ENCODE measurements at places on chromosomes 13 and 19.
A peak's percentile ranks its signal among the peaks of the same experiment; 100 is the strongest.

DNA sequence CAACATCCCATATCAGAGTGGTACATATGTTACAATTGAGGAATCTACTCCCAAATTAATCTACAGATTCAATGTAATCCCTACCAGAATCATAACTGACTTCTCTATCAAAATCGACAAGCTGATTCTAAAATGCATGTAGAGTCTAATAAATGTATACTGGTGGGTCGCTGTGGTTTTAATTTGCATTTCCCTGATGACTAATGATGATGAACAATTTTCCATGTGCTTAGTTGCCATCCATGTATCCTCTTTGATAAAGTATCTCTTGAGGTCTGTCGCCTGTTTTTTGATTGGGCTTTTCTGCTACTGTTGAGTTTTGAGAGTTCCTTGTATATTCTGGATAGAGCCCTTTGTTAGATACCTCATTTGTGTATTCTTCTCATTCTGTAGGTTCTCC, 43.8 kb downstream of the KLF12 start:
- no peak for DNase-seq

DNA sequence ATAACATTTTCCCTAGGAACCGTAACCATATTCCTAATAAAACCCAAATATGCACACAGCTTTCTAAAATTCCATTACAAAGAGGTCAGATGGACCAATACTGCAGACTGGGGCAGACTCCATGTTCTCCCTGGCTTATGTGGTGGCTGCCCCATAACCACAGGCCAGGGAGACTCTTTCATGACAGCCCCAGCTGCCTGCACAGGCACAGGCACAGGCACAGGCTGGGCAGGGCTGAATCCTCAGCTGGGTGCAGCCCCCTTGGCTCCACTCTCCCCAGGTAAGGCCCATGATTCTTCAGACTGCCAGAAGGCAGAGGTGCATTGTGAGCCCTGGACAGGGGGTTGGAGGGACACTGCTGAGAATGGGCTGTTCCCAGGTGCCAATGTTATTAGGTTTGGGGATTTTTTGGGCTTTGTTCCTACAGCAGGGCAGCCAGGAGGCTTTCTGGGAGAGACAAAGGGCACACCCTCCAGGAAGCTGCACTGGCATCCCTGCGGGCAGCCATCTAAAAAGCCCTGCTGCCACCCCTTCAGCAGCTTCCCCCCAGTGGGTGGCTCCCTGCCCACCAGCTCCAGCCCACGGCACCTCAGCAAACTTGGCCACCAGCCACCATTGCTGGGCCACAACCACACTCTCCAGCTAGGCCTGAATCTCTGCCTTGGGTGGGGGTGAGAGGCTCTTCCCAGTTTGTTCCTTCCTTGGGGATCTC, 20.0 kb downstream of the DOCK9 start:
- no peak for DNase-seq

- no peak for DNase-seq
Measured at GRCh38 chr19:58513213-58513693, 1.5 kb upstream of the SLC27A5 start.

DNA sequence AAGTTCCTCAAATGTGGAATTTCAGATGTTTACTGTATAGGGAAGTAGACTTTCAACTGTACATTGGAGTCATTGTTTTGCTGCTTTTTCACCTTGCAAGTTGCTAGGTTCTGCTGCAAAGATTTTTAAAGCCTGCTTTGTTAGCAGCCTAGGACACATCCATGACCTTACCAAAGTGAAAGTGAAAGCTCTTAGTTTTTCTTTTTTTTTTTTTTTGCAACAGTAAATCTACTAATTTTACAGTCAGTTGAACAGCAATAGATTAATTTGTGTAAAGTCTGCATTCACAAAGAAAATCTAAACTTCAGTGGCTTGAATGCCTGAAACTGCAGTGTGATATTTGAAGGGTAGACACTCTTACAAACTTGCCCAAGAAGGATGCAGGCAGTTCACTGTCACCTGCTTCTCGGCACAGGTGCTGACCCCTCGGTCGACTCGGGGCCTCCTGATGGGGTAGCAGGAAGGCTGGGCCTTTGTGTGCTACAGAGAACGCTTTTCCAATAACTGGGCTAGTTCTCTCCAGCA, 5.0 kb upstream of the MTIF3 start:
- DNase-seq: no peak

- no peak for DNase-seq
Measured at GRCh38 chr19:50434525-50434924, 1.8 kb downstream of the MYBPC2 start.

- no peak for DNase-seq
Measured at GRCh38 chr19:17966550-17967256, at the start of gene KCNN1. Gene KCNN1 (plus strand): TSS chr19:17967107. CDS start chr19:17973889, 6,782 bp downstream.

GRCh38 chr19:13652810-13653590, 111.3 kb upstream of the MRI1 start:
- DNase-seq: no peak

- no peak for DNase-seq
Measured at GRCh38 chr13:113730831-113731191, 28.2 kb upstream of the TMEM255B start.

DNA sequence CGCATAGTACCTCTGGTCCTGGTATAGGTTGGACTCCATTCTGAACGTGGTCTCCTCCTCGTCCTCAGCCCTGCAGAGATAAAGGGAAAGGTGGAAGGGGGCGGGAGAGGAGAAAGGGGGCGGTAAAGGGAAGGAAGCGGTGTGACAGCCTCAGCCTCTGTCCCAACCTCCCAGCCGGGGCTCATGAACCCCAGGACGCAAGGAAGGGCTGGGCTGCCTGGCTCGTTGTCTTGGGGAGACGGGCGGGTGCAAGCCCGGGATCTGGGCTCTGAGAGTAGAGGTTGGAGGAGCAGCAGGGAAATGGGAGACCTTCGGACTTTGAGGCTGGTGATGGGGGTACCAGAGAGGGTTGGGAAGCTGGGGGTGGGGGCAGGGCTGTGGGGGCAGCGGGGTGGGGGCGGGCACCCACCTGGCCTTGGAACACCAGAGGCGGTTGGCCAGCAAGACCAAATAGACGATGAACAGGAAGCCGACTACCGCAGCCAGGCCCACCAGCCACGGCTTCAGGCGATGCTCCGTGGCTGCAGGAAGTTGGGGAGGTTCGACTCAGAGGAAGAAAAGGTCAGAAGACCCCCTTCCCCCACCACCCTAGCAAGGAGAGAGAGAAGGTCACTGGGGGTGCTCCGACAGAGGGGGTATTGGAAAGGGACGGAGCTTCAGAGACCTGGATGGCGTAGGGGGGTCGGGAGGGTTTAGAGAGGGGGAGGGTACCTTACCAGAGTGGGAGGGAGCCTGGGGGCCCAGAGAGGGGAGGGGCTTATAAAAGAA, 1.7 kb downstream of the SMIM24 start:
- no peak for DNase-seq

- DNase-seq: no peak
Measured at GRCh38 chr13:30378191-30378590, 44.1 kb upstream of the UBE2L5 start.

GRCh38 chr13:73657821-73658540, 476.2 kb downstream of the KLF12 start:
- DNase-seq: no peak

GRCh38 chr19:2507109-2507508, 31.2 kb downstream of the GADD45B start:
- DNase-seq: peak; percentile 9

DNA sequence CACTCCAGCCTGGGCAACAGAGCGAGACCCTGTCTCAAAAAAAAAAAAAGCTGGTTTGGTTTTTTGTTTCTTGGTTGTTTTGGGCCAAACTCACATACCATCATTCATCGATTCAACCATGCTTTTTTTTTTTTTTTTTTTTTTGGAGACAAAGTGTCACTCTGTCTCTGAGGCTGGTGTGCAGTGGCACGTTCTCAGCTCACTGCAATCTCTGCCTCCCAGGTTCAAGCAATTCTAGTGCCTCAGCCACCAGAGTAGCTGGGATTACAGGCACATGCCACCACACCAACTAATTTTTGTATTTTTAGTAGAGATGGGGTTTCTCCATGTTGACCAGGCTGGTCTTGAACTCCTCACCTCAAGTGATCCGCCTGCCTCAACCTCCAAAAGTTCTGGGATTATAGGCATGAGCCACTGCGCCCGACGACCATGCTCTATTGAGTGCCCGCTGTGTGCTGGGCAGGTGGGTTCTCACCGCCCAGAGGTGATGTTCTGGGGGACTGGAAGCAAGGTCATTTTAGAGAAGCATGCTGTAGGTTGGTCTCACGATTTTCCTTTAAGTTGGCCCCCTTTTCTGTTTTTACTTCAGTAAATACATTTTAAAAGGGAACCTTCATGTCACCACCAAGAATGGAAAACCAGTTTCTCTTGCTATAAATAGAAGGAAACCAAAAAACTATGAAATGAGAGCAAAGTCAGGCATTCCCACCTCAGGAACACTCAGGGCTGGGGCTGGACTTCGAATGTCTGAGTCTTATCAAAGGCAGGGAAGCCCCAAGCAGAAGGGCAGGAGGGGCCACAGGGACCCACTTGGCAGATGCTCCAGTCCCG, 8.3 kb upstream of the JUND start:
- no peak for DNase-seq

DNA sequence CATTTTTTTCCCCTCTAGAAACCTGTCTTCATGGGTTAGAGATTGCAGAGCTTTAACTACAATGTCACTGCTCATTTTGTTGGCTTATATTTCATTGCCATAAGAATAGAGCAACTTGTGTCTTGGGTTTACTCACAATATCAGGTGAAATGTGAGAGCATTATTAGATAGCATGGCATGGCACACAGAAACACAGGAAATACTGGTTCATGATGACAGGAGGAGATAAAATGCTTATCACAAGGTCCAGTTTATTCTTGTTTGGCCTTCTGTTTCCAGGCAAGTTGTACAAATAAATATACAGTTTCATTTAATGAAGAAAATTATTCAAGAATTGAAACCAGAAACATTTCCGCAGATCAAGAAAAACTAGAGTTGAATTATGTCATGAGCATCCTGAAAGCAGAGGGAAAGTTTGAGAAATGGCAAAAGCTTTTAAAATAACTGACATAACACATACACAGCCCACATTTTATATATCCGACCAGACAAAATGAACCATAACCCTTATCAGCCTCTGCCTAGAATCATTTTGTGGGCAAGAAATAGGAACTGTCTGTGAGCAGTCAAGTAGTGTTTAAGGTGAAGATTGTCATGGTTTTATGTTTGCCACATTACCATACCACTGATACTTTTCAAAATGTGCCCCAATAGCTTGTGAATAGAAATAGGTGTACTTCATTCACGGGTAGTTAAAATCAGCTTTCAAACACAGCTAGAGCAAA, 297.9 kb upstream of the ARGLU1 start:
- no peak for DNase-seq

GRCh38 chr13:111905609-111905945, 161.4 kb upstream of the SOX1 start:
- no peak for DNase-seq

GRCh38 chr13:95898256-95898655, 154.9 kb downstream of the UGGT2 start:
- no peak for DNase-seq

DNA sequence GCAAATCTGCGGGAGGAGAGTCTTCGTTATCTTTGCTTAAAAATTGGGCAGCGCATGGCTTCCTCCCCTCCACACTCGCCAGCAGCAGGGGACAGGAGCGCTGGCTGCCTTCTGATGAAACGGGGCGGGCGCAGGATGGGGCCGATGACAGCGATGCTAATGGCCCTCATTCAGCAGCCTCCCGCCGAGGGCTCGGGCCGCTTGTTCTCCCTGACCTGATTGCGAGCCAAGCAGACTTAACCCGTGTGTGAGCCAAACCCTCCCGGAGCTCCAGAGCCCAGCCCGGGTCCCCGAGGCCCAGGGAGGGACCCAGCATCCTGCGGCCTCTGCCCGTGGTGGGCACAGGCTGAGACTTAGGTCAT, 90.3 kb downstream of the KDM4B start:
- DNase-seq: no peak

GRCh38 chr13:25371875-25372283, at the start of gene ATP8A2:
Gene ATP8A2 (plus strand): TSS chr13:25371974. CDS start chr13:25372213, 239 bp downstream.
- DNase-seq: no peak

DNA sequence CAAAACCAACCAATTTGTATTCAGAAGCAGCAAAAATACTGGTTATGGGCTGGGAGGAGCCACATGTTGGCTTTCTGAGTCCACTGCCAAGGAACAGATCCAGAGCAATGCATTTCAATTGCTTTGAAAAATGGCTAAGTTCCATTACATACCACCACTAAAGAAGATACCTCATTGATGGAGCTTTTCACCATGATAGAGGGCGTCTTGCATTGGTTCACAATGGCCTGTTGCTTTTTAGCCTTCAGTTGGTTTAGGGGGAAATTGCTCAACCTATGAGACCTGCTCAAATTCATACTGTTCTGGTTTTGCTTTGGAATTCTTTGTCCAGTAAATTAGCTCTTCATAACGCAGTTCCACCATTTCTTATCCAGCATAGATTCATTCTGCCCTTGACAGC, 21.2 kb upstream of the CPB2 start:
- DNase-seq: no peak

DNA sequence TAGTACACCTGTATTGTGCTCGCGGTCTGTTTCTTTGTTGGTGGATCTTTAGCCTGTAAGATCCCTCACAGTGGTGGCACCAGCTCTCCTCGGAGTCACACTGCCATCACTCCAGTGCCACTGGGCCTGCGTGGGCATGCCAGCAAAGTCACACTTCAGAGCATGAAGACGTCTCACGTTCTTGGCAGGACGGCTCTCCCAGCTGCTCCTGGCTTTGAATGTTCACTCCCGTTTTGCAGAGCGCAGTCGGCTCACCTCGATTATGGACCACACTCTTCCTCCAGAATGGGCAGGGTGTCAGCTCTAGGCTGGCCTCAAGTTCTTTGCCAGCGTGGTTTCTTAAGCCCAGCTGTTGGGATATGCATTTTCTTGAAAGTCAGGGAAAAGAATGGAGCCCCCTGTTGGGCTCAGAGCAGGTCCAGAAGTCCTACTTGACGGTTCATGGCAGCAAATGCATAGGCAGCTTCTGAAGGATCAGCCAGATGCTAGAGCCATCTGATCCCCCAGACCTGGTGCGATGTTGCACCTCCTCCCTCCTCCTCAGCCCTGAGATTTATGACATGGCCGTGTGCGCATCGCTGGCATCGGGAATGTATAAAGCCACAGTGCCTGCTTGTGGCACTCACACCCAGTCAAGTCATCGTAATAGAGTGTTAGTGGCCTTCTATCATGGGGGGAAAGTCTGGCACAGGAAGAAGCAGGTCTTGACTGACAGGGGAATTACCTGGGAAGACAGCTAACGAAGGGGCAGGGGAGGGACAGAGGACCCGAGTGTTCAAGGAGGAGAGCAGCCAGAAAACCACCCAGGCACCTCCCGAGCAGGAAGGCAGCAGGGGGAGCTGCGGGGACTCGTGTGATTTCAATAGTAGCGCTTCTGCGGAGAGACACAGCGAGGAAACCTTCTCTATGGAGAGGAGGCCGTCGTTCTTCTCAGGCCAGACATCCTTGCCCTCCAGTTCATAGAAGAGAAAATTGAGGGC, 40.2 kb upstream of the NPAS1 start:
- DNase-seq: no peak

DNA sequence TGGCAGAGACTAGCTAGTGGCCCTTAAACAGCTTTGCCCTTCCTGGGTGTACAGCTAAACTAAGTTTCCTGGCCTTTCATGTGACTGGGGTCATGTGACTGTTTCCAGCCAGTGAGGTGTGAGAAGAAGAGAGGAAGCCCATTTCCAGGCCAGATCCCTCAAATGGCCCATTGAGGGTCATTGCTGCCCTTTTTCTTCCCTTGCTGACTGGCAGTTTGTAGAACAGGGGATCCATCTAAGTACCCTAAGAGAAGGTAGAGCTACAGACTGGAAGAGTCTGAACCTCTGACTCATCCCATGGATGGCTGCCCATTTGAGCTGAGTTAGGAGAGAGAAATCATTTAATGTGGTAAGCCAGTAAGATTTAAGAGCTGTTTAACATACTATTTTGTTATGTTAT, 2.8 kb downstream of the SWSAP1 start:
- no peak for DNase-seq
